Stimulated activated CD4-positive, alpha-beta T cell treated with anti-CD3 and anti-CD28 coated beads, Interleukin-4, amount 100 ng/mL, for 4 hours (primary cell): ENCODE measurements at places on chromosomes 3 and 15.

DNA sequence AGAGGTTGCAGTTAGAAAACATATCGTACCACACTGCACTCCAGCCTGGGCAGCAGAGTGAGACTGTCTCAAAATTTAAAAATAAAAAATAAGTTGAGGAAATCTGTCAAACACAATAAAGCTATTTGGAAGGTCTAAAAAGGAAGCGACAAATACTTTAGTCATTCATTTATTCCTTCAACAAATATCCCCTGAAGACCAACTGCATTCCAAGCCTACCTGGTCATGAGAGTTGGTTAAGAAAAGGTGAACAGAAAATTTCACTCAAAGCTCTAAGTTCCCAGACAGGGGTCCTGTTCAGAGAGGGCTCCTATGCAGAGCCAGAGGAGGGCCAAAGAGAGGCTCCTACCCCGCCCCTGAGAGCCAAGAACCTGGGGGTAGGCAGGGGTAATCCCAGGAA is 15.4 kb upstream of the PRKAR2A start:
- DNase-seq = no peak

DNA sequence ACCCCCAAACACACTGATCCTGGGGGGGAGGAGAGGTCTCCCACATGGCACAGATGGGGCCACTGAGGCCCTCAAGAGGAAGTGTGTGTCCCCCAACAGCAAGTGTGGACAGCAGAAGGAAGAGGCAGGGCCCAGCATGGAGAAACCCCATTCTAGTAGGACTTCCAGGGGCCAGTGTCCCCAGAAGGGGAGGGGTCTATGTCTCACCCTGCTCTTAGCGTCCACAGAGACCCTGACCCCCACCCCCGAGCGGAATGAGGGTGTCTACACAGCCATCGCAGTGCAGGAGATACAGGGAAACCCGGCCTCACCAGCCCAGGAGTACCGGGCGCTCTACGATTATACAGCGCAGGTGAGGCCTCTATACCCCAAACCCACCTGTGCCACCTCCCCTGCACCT is 35.3 kb downstream of the TSPAN3 start:
- DNase-seq = peak; percentile 0

DNA sequence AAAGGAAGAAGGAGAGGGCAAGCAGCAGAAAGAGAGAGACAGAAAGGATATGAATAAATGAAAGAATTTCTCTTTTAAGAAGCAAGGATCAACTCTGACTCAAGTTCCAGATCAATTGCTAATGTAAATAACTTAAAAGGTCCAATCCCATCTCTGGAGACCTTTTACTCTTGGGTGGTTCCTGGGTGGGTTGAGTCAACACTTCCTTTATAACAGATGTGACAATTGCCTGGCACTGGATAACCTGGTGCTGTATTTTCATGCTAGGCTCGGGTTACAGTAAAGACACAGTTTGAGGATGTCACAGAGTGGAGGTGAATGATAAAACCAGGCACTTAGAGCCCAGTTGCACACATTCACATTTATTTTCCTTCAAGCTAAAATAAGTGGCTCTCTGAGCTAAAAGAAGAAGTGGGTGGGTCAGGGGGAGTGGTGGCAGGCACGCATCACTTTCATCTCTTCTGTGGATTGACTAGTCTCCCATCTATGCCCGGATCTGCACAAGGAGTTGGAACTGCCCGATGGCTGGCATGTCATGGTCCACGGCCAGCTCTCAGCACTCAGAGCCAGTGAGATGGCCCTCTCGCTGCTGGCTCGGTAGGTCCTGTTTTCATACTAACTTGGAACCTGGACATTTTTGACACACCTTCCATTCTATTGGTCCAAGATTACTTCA is 465.8 kb downstream of the FOXP1 start:
- DNase-seq = no peak

- DNase-seq = no peak
These were observed 215.3 kb downstream of the ROBO2 start for GRCh38 chr3:77254967-77255831.

- DNase-seq = no peak
These were observed 62.2 kb downstream of the TIGIT start for GRCh38 chr3:114356066-114356465.

DNA sequence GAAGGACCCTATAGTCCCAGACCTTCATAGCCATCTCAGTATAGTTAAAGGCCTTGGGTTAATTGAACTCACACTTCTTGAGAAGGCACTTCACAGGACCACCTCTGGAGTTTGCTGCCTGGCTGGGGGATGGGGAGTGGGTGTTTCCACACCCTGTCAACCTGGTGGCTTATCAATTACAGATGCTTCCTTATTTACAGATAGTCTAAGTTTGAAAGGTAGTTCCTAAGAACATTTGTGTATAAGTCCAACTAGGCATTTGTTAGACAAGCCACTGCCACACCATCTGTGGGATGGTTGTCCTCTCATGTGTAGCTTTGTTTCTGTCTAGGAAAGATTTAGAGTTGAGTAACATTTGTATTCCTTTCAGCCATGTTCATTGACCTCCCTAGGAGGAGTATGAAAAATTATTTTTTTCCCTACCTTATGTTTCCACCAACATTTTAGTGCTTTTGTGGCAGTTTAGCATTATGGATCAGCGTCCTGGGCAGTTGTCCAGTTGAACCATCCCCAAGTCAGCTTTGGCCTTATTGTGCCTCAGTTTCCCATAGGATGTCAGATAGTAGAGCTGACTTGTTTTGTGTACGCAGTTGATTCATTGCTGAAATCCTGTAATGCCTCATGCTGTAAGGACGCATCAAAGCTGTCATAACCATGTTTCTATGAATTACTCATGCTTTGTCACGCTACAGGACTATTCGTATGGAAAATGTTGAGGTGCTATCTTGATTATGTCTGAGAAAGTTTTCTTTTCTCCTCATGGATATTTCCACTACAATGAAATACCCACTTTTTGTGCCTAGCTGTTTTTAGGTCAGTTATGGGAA is 21.2 kb upstream of the SIAH2 start:
- no peak for DNase-seq

GRCh38 chr15:74620636-74621545 is 5.3 kb downstream of the CLK3 start:
- peak; percentile 70 for DNase-seq

DNA sequence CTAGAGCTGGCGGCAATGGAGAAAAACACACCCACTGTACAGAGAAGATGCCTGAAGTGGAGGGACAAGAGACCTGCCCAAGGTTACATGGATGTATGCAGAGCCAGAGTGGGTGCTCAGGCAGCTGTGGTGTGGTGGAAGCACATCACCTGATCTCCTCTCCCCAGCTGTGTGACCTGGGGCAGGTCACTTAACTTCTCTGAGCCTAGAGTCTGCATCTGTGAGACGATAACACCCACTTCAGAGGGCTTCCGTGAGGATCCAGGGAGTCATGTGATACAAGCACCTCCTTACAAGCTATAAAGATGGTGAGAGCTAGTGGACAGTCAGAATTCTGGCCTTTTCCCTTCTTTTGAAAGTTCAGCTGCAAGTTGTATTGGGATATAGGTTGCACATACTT is 55.1 kb upstream of the HERC1 start:
- DNase-seq = no peak

DNA sequence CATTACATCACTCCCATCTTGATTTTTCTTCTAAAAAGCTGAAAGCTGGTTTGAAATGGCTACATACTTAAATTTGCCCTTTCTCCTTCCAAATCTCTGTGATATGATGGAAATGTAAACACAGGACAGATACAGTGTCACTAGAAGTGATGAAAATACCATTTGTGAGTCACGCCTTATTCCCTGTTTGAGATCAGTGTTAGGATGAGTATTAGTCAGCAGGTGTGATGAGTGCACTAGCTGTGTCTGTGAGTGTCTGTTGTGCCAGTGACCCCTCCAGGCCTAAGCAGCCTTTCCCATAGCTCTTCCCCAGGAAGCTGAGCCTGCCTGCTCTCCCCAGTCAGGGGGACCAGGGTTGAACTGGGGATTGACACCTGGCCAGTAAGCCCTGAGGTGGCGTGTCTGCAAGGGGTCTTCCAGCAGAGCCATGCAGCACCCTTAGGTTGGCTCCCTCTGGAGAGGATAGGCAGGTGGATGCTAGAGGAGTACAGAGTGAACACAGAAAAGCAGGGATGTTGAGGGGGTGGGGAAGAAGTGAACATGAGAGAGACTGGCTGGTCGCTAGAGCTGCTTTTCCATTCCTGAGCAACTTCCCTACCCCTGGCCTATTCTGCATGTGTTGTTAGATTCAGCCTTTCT is 92.0 kb downstream of the PDE8A start:
- DNase-seq = no peak

- peak; percentile 73 for DNase-seq
These were observed 5.3 kb downstream of the TNFSF10 start for GRCh38 chr3:172517859-172518466.

DNA sequence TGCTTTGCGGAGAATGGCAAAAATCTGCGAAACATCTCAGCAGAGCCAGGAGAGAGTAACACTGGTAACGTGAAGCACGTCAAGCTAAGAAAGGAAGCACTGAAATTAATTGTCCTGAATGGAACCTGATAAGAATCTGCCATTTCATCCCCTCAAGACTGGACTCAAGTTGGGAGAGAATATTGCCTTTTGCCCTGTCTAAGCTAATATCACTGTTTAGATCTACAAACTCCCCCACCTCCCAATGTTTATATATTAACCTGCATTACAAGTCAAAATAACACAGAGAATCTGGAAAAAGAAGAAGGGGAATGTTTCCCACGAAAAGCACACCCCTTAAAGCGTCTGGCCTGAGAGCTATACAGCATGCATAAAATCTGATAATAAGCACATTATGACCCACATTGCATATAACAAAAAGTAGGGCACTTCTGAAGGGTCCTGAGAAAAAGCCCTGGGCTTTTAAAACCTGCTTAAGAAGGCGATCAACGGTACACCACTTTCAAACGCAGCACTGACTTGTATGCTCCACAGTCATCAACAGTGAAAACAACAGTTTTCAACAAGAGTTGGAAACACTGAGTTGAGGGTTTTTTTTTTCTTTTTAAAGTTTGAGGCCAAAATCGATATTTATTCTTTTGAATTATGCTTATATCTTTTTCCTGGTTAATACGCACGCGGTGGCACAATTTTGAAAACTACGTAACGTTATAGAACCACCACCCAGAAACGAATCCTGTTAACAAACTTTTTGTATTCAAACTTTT is 1.4 kb upstream of the KAT2B start:
- DNase-seq = no peak

GRCh38 chr3:39592311-39593050 is 125.0 kb downstream of the MOBP start:
- DNase-seq = no peak

DNA sequence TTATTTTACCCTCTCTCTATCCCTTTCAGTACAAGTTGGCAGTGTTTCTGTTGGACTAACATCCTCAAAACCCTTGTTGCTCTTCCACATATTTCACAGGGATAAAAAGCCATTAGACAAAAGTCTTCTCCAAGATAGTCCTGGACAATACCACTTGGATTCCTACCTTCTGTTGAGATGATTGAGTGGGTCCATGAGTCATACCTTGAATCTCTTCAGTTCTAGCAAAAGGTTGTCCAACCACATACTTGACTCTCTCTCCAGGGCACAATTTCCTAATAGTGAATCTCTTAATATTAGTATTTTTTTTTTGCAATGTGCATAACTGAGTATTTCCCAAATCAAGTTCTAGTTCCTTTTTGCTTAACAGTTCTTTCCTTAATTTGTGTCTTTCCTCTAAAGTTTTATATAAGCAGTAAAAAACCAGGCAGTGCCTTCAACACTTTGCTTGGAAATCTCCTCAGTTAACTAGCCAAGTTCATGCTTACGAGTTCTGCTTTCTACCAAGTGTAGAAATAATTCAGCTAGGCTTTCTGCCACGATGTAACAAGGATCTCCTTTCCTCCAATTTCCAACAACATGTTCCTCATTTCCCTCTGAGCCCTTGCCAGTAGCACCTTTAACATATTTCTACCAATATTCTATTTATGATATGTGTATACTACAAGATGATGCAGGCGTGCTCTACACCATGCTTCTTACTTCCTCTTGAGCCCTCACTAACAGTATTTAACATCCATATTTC is 68.3 kb upstream of the NEO1 start:
- no peak for DNase-seq

GRCh38 chr3:79139395-79140068 is 628.3 kb downstream of the ROBO1 start:
- no peak for DNase-seq

DNA sequence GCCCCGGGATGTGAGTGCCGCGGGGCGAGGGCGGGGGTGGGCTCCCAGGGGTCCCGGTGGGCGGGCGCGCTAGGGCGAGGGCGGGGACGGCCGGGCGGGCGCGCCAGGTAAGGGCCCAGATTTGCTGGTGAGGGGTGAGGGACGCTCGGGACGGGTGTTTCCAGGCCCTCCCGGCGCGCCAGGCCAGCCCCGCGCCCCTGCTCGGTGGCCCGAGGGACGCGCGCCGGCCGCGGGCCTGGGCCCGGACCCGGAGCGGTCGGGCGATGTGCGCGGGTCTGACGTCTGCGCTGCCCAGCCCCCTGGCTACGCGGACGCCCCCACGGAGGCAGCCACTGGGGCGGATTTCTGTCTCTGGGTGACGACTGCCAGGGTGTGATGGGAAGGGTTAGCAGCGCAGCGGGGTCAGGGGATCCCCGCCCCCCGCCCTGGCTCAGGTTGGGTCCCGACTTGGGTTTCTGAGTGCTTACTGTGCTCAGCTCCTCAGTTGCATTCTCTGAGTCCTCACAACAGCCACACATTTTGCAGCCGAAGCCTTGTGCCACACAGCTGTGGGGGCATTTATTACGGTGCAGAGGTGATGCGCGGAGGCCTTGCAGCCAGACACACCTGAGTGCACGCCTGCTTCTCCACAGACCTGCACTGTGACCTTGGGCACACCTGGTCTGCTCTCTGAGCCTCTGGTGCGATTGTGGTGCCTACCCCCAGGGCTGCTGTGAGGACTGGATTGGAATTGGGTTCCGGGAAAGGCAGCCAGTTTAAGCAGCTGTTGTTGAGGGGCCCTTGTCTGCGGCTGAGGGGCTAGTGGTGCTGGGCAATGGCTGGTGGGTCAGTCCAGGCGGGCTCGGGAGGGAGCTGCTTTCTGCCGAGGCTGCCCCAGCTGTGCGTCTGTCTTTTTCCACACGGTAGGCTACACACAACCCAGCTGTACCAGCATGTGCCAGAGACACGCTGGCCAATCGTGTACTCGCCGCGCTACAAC is 523 bp downstream of the HDAC11 start:
- DNase-seq = peak; percentile 24

- peak; percentile 27 for DNase-seq
These were observed at the start of gene LRRK1 for GRCh38 chr15:100918690-100919480. TSS of gene LRRK1 (plus strand) at chr15:100919357. CDS start at chr15:100924633, 5,276 bp downstream.

GRCh38 chr3:105366326-105367062 is at the start of gene ALCAM:
TSS of gene ALCAM (plus strand) at chr3:105366909.
- DNase-seq = peak; percentile 78

DNA sequence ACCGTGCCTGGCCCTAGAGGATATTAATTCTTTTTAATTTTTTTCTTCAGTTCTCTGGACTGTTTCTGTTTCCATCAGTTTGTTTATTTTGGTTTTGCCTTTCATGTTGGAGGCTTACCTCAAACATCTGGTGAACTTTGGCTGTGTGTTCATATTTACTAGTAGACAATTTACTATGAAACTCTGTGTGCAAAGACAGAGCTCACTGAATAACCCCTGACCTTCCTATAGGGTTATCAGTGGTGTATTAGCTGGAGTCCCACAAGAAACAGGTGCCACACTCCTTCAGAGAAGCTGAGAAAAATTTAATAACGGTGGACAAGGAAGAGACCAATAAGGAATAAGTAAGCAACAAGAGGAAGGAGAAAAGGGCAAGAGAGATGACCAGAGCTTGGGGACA is 28.8 kb upstream of the TRA2B start:
- no peak for DNase-seq
